ENCODE measurements at places on chromosomes 16 and 17. TPM values are rescaled to one million over a fixed set of nuclear protein-coding genes. Genes with fewer than 3 reads are reported as not detected.

ALOX15B gene
- not detected for total RNA-seq

ASGR1 gene
- total RNA-seq, result not detected

SCNN1B gene
- not detected for total RNA-seq

HS3ST4 gene
- total RNA-seq, result not detected

RSPRY1 gene
- 42.0 TPM for total RNA-seq

SAT2 gene
- 17.4 TPM for total RNA-seq

NME1 gene
- 223 TPM for total RNA-seq

TBC1D3E gene
- not detected for total RNA-seq

DPEP1 gene
- 0.24 TPM for total RNA-seq

C1QL1 gene
- 8.2 TPM for total RNA-seq

THUMPD1 gene
- total RNA-seq, result 42.0 TPM

CHD9NB gene
- not detected for total RNA-seq

CASKIN1 gene
- total RNA-seq, result not detected

PRSS53 gene
- 0.60 TPM for total RNA-seq

KCNG4 gene
- total RNA-seq, result not detected

RPGRIP1L gene
- 15.9 TPM for total RNA-seq

KRT25 gene
- total RNA-seq, result not detected

NOXO1 gene
- not detected for total RNA-seq

TMEM98 gene
- 52.5 TPM for total RNA-seq

KLHL10 gene
- not detected for total RNA-seq

CDR2L gene
- 8.9 TPM for total RNA-seq
